ENCODE measurements at places on chromosomes 1 and 21.

- no peak for DNase-seq
Measured at GRCh38 chr21:36657999-36658398, 40.9 kb upstream of the SIM2 start.

DNA sequence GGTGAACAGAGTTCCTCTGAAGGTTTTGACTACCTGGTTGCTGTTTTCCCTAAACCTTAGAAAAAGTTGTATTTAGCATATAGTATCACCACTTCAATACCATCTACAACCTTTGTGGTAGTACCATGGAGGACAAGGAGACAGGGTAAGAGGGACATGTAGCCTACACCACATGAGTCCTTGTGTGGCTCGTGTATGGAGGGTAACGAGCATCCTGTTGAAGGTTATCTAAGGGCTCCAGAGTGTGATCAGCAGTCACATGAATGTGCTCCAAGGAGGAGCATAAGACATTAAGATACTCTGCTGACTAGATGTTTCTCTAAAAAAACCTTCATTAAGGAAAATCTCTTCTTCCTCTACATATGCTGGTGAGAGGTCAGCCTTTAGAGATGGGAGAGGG, 67.3 kb downstream of the VCAM1 start:
- DNase-seq: no peak

DNA sequence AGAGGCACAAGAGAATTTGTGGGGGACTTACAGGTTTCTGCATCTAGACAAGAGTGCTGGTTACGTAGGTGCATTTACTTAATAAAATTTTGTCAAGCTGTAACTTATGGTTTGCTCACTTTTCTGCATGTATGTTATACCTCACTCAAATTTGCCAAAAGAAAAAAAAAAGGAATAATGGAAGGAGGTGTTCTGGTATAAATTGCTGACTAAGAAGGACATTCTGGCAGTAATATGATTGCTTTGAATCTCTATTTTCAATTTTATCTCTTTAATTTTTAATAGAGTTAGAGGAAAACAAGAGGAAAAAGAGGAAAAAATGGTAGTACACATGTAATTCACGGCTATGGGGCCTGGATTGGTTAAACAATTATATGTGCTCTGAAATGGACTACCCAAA, 119.5 kb downstream of the DUSP10 start:
- DNase-seq: no peak

GRCh38 chr1:64061430-64062104, 141.9 kb upstream of the UBE2U start:
- DNase-seq: no peak

GRCh38 chr1:3716351-3716750, 35.9 kb upstream of the CCDC27 start:
- DNase-seq: no peak

DNA sequence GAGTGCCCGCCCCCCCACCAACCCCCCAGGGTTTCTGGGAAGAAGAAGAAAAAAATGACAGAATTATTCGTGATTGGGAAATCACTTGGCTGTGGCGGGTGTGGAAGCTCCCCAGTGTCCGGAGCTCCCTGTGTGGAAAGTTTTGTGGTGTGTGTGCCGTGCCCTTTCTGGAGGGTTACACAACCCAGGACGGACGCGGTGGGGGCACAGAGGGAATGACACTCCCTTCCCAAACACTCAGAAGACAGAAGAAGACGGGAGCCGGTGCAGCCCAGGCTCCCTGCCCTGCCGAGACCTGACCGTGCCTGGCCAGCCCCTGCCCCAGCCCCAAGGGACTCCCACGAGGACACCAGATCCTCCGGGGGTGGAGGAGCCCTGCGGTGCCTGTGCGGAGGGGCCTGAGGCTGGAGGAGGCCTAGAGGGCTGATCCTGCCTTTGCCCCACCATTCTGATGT, 33.0 kb upstream of the ADARB1 start:
- no peak for DNase-seq

GRCh38 chr21:35179990-35180540, 131.0 kb upstream of the RUNX1 start:
- DNase-seq: no peak

DNA sequence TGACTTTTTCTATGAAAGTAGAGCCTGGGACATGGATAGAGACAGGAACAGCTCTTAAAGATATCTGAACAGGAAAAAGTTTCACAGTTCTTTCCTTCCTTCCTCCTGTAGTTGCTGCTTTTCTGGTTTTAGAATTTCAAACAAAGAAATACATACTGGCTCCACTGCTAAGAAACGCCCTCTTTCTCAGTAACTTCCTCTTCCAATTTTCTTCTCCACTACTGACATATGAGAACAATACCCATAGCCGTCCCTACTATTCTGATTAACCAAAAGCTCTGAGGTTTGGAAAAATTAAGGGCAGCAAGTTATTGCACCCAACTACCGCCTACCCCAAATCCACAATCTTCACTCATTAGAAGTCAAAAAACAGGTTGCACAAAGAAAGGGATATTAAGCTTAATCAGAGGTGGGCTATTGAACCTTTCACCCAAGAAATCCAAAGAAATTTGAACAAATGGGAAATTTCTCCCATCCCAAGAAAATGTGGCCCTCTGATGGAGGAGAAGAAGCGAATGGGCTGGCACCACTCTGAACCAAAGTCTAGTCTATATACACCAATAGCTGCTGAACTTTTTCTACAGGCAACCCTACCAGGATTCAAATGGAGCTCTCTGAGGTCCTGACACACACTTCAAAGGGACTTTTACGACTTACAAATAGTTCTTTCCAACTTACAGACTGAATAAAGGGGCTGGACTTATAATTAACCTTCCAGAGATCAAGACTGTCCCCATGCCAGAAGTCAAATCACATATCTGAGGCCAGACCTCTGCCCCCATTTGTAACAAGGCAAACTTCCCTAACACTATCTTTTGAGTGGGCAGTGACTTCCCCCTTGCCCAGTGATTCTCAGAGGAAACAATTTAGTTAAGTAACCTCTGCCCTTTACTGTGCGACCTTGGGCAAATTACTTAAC, 1.7 kb downstream of the WASF2 start:
- no peak for DNase-seq

- DNase-seq: no peak
Measured at GRCh38 chr1:108057541-108057940, 92.6 kb upstream of the VAV3 start.

DNA sequence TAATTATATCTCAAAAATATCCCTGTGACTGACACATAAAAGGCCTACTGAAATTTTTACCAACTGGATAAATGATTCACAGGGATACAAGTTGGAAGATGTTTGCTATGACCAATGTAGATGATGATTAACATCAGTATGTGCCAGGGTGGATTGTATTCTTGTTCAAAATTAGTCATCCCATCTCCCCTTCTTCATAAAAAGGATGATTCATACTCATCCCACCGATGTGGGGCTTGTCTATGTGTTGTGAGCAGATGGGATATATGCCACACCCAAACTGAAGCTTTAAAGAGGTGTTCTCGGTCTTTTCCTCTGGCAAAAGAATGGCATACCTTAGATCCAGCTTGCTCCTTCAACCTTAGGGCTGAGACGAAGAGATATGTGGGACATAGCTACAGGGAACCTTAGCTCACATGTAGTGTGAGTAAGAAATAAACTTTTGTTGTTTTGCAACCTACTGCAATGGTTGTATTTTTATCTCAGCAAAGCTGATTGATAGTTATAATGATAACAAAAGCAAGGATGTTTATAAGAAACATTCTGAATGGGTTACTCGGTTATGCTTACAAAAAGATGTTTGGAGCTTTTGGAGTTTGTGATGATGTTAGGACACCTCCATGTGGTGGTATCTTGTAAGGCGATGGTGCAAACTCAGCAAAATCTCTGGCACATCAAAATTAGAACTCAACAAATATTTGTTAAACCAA, 29.4 kb downstream of the SPATA17 start:
- DNase-seq: no peak

Measured in NCI-H2107 (cell line).